ENCODE measurements at places on chromosomes 6 and 20.

- no peak for DNase-seq
Observed at GRCh38 chr20:18717062-18717461, 96.5 kb upstream of the SCP2D1 start.

- DNase-seq, result no peak
Observed at GRCh38 chr6:73525546-73526330, 4.9 kb upstream of the EEF1A1 start.

DNA sequence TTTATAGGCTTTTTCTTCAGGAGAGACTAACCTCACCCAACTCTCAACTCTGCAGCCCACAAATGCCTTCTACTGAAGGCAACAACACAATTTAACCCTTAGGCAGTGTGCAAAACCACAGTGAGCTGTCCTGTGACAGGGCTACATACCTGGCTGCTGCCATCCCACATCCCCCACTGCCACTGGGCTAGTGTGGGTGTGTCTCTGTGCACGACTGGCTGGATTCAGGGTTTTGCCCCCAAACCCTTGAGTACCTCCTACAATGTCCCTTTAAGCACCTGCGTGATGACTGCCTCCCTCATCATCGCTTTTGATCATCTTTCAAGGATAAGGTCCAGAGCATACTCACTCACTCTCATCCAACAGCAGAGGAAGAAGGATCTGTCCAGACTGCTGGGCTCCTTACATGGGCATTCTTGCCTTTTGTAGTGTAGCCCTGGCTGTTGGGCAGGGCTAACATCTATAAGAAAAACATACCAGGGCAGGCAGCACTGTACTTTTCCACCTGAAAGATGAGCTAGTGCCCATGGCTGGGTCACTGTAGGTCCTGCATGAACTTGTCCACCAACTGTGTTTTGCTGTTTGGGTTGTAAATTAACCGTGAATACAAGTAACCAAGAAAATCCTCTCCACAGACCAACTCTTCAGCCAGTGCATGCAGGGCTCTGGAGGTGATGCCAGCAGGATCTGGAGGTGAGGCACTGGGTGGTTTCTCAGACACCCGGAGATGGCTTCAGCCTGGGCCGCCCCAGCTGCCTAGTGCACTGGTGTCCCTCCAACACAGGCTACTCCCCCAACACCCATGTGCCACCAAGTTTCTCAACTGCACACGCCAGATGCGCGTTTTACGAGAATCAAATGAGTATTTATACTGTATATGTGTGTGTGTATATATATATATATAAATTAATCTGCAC is 45.2 kb downstream of the PLCG1 start:
- no peak for DNase-seq

DNA sequence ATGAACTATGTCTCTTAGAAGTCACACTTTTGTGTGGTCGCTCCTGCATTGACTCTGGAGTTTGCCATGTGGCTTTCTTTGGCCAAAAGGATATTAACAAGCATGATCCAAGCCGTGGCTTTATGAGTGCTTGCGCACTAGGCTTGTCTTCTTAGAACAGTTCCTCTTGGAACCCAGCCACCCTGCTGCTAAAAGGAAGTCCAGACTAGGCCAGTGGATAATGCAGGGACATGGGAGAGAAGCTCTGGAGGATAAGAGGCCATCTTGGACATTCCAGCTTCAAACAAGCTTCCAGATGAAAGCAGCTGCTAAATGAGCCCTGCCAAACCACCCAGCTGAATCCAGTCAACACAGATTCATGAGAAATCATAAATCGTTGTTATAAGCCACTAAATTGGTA is 346.4 kb downstream of the CDC5L start:
- DNase-seq, result no peak

DNA sequence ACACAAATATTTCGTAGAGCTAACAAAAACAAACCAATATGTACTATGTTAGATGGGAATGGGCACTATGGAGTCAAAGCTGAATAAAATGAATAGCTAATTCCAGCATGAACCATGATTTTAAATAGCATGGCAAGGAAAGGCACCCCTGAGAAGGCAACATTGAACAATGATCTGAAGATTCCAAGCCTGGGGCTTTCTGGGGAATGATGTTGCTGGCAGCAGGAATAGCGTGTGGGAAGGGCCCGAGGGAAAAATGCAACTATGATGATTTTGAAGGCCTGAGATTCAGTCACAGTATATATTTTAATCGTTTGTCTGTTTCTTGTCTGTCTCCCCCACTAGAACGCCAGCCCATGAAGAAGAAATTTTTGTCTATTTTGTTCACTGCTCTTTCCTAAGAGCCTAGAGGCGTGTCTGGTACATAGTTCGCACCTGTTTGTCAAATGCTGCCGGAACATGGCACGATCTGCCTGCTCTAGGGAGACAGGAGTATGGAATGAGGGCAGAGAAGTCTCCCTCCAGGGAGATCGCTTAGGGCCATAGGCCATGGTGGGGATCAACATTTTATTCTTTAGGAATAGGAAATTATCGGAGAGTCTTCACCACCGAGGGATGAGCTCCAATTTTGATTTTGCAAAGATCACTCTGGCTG is 84.8 kb upstream of the EYA2 start:
- DNase-seq, result no peak

GRCh38 chr6:170211404-170212025 is 79.4 kb downstream of the DLL1 start:
- DNase-seq, result no peak

DNA sequence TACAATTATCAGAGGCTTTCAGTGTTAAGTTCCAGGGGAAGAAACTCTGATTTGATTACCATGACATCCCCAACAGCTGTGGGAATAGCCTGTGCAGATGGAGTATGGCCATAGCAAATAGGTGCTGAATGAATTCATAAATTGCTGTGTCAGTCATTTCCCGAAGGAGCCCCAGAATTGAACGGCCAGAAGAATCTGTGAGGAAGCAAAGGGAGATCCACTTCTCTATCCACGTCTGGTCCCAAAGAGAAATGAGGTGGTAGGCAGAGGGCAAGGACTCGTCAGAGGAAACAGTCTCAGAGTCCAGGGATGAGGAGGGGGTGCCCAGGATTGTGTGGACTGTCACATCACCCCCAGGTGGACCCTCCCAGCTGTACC is 3.1 kb upstream of the TAF8 start:
- no peak for DNase-seq

- DNase-seq, result no peak
Observed at GRCh38 chr6:170506446-170506845, 46.7 kb downstream of the PSMB1 start.

All from HuH-7 (cell line).